ENCODE measurements at places on chromosomes 1 and 21.

DNA sequence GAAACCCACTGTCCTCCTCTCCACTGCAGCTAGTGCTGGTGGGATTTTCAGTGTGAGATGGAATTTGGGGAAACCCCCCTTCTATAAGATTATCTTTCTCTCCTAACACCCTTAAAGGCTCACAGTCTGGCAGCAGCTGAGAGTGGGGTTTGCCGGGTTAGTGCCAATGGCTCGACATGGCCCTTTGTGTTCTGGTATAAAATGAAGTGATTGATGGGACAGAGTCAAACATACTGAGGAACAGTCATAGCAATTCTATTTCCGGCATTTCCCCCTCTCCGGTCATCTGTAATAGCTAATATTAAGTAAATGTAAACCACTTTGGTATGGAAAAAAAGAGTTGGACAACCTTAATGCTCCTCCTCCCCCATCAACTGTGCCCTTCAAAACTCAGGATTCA, 37.6 kb downstream of the TFF3 start:
- H3K27me3 ChIP-seq: no peaks in the 10 kb centered on the region
- no peak for DNase-seq
- no peaks in the 10 kb centered on the region for H3K4me1 ChIP-seq
- no peak overlapping the region for H3K4me3 ChIP-seq

DNA sequence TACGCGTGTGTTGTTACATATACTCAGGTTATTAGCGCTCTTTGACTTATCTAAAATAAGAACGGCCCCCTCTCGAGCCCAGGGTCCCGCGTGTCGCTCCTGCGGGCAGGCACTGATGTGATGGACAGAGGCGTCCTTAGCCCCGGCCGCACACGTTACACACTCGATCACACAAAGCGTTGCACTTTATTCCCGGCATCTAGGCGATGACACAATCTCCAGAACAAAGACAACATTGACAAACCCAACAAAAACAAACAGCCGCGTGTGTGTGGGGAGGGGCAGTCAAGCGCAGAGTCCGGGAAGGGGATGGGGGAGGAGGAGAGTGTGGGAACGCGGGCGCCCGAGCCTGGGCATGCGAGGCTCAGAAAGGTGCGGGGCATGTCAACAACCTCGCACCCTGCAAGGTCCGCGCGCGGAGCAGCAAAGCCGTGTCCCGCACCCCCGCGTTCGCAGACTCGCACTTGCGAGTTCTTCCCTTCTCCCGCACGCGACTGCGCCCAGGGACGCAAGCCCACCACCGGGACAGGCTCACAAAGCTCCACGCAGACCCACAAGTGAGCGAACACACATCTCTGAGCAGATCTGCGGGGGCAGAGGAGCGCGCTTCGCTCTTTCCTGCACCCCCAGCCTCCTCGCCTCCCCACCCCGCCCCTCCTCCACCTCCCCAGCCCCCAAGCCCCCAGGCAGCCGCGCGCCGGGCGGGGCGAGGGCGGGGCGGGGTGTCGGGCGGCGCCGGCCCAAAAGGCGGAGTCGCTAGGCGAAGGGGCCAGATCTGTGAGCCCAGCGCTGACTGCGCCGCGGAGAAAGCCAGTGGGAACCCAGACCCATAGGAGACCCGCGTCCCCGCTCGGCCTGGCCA, at the start of gene EFNA1:
Gene EFNA1 (plus strand): TSS at position 772 of the 862 bp plus-strand sequence. CDS start 102 bp downstream, outside the sequence.
- H3K27me3 ChIP-seq: no peaks in the 10 kb centered on the region
- H3K4me3 ChIP-seq: peak within 1 kb of the TSS; percentile 63
- H3K36me3 ChIP-seq: no peaks in the 10 kb centered on the region
- H3K4me1 ChIP-seq: peaks cover 24% of the 10 kb centered on the region
- DNase-seq: peak; percentile 35
- peak within 1 kb of the TSS; percentile 55 for H3K27ac ChIP-seq

GRCh38 chr21:46393451-46393940, 65.2 kb upstream of the DIP2A start:
- H3K4me1 ChIP-seq: no peaks in the 10 kb centered on the region
- peaks cover 74% of the 10 kb centered on the region for H3K36me3 ChIP-seq
- no peaks in the 10 kb centered on the region for H3K27me3 ChIP-seq
- H3K27ac ChIP-seq: no peak overlapping the region

DNA sequence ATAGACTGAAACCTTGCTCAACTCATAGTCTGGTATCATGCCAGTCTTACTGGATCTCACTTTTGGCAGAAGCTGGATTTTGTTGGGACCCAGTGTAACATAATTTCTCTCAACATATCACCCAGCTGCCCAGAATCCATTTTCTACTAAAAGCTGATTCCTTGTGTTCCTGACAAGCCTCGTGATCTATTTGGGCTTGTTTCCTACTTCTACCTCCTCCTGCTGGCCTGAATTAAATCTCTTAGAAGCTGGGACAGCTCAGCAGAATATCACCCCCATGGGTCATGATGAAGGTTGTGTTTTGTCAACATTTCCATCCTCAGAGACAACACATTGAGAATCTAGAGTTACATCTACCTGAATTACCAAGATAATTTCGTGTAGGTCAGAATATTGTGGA, 7.7 kb downstream of the GOLT1A start:
- no peaks in the 10 kb centered on the region for H3K4me1 ChIP-seq
- no peaks in the 10 kb centered on the region for H3K36me3 ChIP-seq
- no peak overlapping the region for H3K4me3 ChIP-seq

DNA sequence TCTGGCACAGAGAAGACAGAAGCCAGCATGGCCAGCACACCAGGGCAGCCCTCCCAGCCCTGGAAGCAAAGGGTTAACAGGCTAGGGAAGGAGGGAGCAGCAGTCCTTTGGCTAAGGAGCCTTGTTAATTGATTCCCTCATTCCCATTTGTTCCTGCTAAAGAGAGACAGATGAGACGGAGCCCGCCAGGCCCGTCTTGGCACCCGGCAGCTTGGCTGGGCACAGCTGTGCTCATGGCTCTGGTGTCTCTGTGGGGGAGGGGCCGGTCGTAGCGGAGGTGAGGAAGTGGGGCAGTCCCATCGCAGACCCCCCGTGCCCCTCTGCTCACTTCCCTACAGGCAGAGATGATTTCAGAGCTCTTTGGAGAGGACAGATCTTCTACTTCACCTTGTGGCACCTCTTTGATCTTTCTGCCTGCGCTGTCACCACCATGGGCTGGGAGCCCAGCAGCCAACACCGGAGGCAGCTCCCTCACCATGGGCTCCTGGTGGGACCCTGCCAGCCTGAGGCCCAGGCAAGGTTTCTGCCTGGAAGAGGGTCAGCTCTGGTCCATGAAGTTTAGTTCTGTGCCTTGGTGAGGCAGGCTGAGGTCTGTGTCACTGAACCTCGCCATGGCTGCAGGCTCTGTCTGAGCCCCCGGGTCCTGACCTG, 38.0 kb downstream of the FOXO6 start:
- no peaks in the 10 kb centered on the region for H3K36me3 ChIP-seq
- no peak overlapping the region for H3K27ac ChIP-seq
- no peak overlapping the region for H3K4me3 ChIP-seq

GRCh38 chr1:228652116-228652515, 83.2 kb upstream of the RHOU start:
- no peak overlapping the region for H3K4me3 ChIP-seq
- peaks cover 57% of the 10 kb centered on the region for H3K27me3 ChIP-seq
- DNase-seq: no peak
- no peak overlapping the region for H3K27ac ChIP-seq
- peaks cover 20% of the 10 kb centered on the region for H3K4me1 ChIP-seq

GRCh38 chr1:1529321-1529720, 11.1 kb downstream of the TMEM240 start:
- H3K4me3 ChIP-seq: no peak overlapping the region
- no peak overlapping the region for H3K27ac ChIP-seq

GRCh38 chr1:201359031-201359872, 18.2 kb downstream of the TNNT2 start:
- no peaks in the 10 kb centered on the region for H3K36me3 ChIP-seq
- H3K4me3 ChIP-seq: no peak overlapping the region
- H3K27ac ChIP-seq: no peak overlapping the region
- H3K4me1 ChIP-seq: no peaks in the 10 kb centered on the region
- DNase-seq: no peak
- H3K27me3 ChIP-seq: no peaks in the 10 kb centered on the region

DNA sequence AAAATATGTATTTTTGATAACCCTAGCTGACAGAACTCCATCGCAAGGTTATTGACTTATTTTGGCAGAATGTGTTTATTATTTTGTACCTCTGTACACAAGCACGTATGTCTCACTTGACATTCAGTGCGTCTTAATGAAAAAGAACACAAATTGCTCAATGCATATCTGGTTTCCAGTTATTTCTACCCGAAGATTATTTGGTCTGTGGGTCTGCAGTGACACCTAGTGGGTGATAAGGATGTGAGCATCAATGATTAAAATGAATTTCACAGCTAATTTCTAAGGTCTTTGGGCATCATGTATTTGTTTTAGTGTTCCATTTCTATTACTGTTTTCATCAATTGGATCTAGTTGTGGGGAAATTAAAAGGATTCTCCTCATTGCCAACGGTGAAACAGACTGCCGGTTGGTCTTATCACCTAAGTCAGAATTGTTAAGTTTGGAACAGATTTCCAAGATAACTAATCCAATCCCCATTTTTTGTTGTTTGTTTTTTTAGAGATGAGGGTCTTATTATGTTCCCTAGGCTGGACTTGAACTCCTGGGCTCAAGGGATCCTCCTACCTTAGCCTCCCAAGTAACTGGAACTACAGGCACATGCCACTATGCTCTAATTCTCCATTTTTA, 13.9 kb downstream of the DDX20 start:
- no peak overlapping the region for H3K27ac ChIP-seq
- peaks cover 4% of the 10 kb centered on the region for H3K36me3 ChIP-seq
- no peaks in the 10 kb centered on the region for H3K27me3 ChIP-seq
- no peak for DNase-seq
- H3K4me3 ChIP-seq: no peak overlapping the region

DNA sequence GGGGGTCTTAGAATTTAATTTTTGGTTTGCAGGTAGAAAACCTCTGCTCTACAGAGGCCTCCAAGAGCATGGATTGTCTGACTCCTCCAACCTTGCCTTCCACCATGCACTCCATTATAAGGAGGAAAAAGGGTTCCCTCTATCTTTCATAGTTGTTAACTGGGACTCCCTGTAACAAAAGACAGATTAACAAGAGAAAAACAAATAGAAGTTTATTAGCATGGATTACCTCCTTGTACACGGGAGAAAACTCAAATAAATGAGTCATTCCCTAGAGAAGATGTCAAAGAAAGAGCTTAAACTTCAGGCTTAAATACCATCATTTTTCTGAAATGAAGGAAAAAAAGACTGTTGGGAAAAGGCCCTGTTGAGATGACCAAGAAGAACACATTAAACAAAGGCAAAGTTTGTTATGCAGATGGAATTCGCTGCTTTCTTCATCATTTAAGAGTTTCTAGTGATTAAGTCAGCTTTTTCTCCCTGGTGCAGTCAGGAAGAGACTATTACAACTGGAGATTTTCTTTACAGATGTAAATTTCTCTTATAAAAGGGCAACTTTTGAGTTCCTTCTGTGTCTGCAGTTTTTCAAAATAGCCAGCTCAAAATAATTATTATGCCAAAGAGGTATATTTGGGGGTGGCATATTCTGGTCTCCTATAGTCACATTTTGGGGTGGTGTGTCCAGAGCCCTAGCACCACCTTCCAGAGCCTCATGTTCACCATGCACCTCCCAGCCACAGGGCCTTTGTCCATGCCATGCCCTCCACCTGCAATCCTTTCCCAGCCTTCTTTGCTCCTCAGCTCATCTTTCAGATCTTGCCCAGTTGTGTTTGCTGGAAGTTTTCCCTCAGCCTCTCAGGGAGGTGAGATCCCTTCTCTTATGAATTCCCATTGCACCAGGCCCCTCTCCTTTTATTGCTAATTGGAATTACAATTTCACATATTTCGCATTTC, 63.1 kb upstream of the KLHDC7A start:
- DNase-seq: no peak
- H3K4me1 ChIP-seq: no peaks in the 10 kb centered on the region
- H3K4me3 ChIP-seq: no peak overlapping the region
- H3K27ac ChIP-seq: no peak overlapping the region

- H3K4me3 ChIP-seq: no peak overlapping the region
- no peaks in the 10 kb centered on the region for H3K27me3 ChIP-seq
- no peaks in the 10 kb centered on the region for H3K36me3 ChIP-seq
- no peaks in the 10 kb centered on the region for H3K4me1 ChIP-seq
These were observed 42.2 kb downstream of the SPATA17 start for GRCh38 chr1:217673387-217673786.

DNA sequence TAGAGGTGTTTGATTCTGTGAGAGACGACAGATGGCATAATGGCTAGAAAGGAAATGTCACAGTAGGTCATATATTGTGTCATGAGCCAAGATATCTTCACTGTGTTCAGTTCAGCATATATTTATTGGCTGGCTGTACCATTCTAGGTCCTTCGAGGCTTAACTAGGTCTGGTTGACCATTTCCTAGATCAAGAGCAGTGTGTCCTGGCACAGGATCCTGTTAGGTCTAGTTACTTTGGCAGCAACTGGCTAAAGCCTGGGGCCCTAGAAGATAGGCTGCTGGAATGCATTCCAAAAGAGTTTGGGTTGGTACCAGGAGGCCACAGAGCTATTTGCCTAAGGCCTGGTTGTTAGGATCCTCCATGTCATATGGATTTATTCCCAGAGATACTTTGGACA, 20.9 kb downstream of the ZBTB40 start:
- DNase-seq: no peak
- no peak overlapping the region for H3K27ac ChIP-seq

DNA sequence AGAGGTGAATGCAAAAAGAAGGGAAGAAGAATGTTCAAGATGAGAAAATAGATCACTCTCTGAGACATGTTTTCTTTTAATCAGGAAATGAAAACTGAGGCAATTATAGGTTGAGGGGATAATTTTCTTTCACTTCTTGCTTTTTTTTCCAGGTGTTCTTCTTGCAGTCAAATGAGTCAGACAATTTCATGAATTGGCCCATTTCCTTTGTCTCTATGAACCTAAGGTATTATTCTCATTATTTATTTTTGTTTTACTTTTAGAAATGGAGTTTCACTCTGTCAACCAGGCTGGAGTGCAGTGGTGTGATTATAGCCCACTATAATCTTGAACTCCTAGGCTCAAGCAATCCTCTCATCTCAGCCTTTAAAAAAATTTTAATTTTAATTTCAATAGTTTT, 3.5 kb upstream of the VASH2 start:
- H3K27ac ChIP-seq: no peak overlapping the region
- H3K4me1 ChIP-seq: no peaks in the 10 kb centered on the region

Measured in naive thymus-derived CD4-positive, alpha-beta T cell (primary cell).